CD14-positive monocyte (primary cell): ENCODE measurements at places on chromosomes 6 and 20.

DNA sequence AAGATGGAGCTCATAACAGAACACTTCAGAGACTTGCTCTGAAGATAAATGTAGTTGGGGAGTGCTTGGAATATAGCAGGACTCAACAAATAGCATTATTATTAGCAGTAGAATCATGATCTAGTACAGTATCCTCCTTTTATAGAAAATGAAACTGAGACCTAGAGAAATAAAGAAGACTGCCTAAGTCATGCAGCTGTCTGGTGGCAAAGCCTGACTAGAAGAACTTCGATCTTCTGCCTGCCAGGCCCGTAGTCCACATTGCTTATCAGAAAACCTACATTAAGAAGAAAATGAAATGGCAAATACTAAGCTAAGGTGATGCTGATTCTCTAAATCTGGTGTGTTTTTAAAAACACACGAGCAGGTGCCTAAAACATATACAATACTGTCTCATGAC is 46.4 kb upstream of the DST start:
- no peak for DNase-seq

GRCh38 chr6:98532004-98532403 is 302.4 kb upstream of the POU3F2 start:
- DNase-seq: no peak

DNA sequence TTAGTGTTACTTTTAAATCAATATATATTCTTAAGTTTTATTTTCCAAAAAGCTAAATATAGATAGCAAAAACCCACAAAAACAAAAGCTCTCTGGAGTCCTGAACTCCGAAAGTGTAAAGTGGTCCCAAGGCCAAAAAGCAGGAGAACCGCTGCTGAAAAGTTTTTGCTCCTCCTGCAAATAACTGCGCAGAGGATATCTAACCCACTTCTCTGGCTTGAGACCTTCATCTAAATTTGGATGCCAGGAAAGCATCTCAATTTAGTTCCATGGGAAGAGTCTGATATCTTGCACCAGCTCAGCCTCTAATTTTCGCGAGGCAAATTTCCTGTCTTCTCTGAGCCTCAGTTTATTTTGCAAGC is 523 bp downstream of the MRPS10 start:
- DNase-seq: no peak

GRCh38 chr6:12221856-12222255 is 68.3 kb upstream of the EDN1 start:
- no peak for DNase-seq

DNA sequence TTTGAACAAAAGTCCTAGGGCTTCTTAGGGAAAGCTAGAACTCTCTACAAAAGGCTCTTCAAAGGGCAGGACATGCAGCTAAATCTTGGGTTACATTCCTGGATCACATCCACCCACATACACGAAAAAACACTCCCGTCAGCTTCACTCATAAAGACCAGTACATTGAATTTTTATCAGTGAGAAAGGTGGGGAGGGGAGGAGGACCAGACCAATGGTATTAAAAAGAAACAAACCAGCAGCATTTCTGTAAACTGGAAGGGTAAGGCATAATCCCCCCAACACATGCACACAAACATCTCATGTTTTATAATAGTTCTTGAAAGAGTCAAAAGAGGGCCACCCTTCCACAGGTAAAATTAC is 31.6 kb downstream of the MYLK4 start:
- no peak for DNase-seq

GRCh38 chr6:46676604-46677313 is 10.9 kb upstream of the TDRD6 start:
- no peak for DNase-seq

GRCh38 chr6:42013134-42013516 is 37.2 kb upstream of the TAF8 start:
- no peak for DNase-seq

- no peak for DNase-seq
Observed at GRCh38 chr6:90947184-90948064, 360.6 kb upstream of the MAP3K7 start.

DNA sequence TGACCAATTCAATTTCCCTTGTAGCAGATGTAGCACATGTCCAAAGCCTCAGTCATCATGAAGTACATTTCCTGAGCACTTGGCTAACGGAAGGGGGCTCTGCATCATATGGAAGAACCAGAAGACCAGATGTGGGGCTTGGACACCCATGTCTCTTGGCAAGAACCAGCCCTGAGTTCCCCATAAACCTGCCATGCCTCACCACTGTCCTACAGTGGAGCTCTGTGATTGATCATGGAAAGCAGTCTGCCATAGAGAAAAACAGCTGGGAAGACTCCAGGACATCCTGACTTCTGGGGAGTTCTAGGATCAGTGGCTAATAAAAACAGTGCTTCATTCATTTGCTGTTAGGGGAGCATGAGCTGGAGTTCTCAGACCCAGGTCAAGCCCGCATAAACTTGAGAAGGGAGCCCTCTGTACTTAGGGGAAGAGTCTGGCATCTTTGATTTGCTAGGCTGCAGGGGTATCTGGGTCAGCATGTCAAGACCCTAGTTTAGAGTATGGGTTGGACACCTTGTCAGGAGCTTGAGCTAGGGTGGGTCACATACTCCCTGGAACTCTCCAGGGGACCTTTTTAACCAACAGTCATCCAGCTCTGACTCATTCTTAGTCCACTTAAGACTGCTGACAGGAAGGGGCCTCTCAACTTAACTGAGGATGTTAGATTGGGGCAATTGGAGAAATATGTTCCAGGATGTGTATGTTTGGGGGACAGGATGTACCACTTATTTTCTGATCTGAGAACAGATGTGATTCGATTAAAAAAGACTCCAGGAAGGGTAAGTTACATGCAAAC is 26.3 kb upstream of the TRAM2 start:
- peak; percentile 12 for DNase-seq

GRCh38 chr6:134317471-134318131 is at the start of gene SGK1:
TSS of gene SGK1 (minus strand) at chr6:134318112. CDS start at chr6:134317460, 652 bp downstream.
- DNase-seq: no peak

GRCh38 chr20:17635332-17636244 is 46.5 kb downstream of the RRBP1 start:
- DNase-seq: no peak

- no peak for DNase-seq
Observed at GRCh38 chr20:57612436-57612835, 7.8 kb downstream of the ZBP1 start.

DNA sequence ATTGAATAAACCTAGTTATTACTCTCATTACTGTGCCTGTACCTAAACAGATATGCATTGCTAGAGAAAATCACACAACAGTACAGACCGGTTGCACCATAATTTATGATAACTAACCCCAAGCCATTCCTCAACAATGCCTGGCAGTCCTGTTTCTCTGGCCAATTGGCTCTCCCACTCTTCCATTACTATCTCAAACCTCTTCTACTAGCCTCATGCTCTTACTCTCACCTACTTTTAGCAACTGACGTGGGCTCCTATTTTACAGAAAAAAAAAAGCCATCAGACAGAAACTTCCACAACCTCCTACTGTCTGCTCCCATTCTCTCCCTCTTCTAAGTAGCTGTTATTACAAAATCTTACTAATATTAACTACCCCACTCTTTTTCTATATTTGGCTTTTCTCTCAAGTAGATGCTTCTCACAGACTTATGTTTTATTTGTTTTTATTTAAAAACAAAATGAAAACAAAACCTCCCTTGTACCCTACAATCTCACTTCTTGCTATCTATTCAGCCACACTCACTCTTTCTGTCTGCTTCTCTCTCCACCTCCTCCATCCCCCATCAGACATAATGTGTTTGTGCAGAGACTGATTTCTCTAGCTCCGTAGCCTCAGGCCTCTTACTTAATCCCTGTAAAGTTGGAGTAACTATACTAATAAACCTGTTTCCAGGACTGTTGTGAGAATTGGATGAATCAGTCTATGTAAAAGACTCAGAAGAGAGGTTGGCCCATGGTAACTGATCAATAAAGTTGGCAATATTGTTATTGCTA is 9.1 kb downstream of the GOPC start:
- no peak for DNase-seq
